ENCODE measurements at places on chromosomes 16 and 17.

DNA sequence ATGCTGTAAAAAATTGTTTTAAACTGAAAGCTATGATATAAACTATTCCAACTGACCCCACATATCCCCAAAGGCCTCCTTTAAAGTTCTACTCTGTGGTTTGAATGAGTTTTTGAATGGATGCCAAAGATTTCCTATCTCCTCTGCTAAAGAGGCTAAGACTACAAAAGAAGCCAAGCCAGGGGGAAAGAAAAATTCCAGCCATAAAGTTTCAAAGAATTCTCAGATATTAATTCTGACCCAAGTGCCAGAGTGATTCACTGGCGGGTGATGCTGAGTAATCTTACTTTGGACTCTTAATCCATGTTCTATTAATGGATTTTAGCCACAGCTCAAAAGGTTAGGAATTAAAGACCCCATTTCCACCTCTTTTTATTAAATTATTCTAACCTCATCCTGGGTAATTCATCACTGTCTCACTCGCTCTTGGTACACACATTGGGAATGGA lies 60.7 kb downstream of the HS3ST3A1 start:
- DNase-seq = no peak

GRCh38 chr16:83737729-83738354 lies 69.9 kb upstream of the HSBP1 start:
- DNase-seq = no peak

DNA sequence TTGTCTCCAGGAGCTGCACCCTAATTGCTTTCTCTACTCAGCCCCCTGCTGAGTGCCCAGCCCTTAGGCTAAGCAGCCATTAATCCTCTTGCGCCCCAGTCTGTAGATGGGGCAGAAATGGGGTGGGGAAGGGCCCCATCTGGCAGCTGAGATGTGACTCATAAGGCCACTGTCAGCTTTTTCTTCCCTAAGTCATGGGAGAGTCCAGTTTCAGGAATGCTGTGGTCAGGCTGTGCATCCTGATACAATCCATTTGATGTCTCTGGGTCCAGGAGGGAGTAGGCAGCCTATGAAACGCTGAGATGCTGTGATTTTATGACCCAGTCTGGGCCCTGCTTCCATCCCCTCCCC lies 12.3 kb downstream of the PLXDC1 start:
- no peak for DNase-seq

DNA sequence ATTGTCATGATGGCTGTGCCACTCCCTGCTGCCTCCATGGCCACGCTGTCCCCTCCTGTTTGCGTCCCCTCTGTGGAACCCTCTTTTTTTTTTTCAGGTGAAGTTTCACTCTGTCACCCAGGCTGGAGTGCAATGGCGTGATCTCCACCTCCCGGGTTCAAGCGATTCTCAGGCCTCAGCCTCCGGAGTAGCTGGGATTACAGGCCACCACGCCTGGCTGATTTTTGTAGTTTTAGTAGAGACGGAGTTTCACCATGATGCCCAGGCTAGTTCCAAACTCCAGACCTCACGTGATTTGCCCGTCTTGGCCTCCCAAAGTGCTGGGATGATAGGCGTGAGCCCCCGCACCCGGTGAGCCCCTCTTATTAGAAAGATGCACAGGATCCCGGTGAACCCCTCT lies 11.0 kb upstream of the UBE2I start:
- no peak for DNase-seq

GRCh38 chr16:78325468-78326352 lies 226.3 kb downstream of the WWOX start:
- DNase-seq = no peak

- no peak for DNase-seq
Observed at GRCh38 chr17:76981545-76982295, 113.5 kb downstream of the MGAT5B start.

DNA sequence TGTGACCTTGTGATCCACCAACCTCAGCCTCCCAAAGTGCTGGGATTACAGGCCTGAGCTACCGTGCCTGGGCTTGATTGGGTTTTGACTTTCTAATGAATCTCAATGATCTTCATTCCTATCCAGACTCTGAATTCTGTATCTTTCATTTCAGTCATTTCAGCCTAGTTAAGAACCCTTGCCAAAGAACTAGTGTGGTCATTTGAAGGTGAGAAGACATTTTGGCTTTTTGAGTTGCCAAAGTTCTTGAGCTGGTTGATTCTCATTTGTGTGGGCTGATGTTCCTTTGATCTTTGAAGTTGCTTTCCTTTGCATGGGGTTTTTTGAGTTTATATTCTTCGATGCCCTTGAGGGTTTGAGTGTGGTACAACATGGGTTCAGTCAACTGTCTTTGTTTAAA lies 30.6 kb upstream of the TEKT1 start:
- no peak for DNase-seq

DNA sequence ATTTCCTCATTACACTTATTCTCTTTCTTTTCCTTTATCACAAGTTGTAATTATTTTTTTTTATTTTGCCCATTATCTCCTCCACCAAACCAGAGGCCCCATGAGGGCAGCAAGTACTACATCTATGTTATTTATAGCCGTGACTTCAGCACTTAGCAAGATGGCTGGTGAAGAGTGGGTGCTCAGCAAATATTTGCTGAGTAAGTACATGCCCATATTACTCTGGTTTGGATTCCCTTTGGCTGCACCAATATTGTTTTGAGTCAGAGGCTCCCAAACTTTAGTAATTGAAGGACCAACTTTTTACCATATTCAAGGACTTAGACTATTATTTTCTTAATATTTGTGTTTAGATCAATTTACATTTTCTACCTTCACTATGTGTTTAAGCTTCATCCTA lies 83.2 kb downstream of the HS3ST2 start:
- DNase-seq = no peak

DNA sequence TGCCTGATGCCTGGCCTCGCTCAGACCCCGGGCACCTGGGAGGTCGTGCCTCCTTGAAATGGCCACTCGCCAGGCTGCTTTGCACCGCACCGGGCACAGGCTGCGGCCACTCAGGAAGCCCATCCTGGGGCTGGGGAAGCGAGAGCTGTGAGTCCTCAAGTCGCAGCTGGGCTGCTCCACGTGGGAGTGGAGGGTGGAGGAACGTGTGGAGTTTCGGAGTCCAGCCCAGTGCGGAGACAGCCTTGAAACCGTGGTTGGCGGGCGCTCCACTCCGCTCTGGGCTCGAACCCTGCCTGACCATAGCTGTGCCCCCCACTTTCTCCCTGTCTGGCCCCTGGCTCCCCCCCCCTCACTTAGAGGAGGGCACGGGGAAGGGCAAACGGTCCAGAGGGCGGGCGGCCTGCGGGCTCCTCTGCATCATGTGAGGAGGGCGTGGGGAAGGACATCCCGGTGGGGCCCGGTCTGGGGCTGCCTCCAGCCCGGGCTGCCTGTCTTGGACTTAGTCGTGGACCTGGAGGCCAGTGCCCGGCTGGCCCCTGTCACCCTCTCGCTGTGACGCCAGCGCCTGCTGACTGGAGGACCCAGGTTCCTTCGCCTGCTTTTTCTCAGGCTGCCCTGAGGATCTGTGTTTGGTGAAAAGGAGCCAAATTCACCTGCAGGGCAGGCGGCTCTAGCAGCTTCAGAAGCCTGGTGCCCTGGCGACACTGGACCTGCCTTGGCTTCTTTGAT lies 2.5 kb downstream of the UBE2I start:
- no peak for DNase-seq

DNA sequence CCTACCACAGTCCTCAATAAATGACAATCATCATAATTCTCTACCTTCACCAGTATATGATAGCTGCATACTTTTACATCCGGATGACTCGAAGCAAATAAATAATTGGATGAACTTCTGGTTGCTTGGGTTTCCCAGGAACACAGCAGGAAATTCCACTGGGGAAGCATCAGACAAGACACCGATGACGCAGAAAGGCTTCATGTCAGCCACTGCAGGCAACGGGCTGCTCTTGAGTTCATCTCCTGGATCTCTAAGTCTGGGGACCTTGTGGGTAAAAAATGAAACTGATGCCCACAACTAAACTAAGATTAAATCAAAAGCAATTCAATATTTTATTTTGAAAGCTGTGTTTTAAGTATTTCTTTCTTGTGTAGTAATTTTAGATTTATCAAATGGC lies 472.1 kb upstream of the C16orf82 start:
- DNase-seq = no peak

- no peak for DNase-seq
Observed at GRCh38 chr16:11676799-11677198, 8.5 kb downstream of the SNN start.

DNA sequence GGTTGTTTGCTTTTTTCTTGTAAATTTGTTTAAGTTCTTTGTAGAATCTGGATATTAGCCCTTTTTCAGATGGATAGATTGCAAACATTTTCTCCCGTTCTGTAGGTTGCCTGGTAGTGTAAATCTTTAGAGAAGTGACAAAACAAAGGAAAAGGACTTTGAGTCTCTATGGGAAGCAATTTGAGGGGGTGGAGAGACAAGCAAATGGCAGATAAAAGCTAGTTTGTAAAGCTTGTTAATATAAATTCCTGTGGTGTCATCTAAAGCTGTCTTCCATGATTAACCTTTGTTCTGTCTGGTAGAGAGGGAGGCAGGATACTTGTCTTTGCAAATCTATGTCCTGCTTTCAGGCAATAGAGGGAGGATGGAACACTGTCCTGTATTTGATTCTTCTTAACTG lies 40.6 kb upstream of the CACNG4 start:
- DNase-seq = no peak

DNA sequence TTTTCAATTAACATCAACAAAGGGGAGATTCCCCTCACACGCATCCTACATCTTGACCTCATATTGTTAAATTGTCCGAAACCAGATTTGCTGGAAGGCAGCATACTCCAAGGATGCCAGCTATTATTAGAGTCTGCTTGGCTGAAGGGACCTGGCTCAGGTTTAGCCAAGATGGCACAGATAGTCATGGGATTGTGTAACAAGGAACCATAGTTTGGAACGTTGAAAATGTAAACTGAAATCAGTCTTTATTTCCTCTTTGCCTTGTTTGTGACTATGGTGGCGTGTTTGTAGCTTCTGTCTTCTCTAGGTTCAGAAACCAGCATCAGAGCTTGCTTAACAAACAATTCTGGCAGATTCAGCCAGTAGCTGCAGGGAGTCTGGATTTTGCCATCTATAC lies 5.9 kb downstream of the ARSG start:
- no peak for DNase-seq

DNA sequence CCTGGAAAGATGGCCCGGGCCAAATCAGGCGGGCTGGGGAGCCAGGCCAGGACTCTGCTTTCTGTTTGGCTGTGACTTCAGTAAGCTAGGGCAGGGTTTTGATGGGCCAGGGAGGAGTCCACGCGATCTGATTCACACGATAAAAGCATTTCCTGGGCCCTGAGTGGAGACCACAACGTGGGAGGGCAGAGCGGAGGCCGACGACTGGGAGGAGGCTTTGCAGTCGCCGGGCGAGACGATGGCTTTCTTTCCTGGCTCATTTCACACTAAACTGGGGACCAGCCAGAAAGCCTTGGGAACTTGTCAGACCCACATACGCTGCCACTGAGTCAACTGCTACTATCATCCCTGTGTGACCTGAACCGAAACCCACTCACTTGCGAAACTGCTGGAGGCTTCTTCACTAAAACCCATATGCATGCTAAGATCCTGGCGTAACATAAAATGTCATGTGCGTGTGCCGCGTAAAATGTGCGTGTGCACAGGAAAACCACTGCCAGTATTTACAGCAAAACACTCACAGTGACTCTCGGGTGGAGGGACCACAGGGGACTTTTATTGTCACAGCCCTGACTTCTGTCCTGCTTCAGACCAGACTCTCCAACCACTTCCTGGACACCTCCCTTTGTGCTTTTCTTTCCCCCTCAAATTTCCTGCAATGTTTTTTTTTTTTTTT lies 14.2 kb upstream of the RHBDF2 start:
- peak; percentile 54 for DNase-seq

DNA sequence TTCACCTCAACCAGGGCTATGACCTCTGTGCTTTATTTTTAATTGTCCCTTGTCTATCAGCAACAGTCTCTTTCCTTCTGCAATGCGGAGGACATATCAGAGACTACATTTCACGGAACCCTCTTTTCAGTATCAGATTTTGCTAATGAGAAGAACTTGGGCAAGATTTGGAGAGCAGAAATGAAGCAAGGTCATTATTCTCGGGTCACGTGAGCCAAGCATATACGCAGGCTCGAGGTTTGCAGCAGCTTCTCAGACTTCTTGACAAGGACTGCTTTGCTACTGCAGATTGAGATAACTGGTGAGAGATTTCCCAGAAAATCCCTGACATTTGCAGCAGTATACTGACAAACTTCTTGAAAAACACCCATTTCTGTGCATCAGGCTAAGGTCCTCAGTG lies 30.4 kb downstream of the ABCA10 start:
- DNase-seq = no peak

DNA sequence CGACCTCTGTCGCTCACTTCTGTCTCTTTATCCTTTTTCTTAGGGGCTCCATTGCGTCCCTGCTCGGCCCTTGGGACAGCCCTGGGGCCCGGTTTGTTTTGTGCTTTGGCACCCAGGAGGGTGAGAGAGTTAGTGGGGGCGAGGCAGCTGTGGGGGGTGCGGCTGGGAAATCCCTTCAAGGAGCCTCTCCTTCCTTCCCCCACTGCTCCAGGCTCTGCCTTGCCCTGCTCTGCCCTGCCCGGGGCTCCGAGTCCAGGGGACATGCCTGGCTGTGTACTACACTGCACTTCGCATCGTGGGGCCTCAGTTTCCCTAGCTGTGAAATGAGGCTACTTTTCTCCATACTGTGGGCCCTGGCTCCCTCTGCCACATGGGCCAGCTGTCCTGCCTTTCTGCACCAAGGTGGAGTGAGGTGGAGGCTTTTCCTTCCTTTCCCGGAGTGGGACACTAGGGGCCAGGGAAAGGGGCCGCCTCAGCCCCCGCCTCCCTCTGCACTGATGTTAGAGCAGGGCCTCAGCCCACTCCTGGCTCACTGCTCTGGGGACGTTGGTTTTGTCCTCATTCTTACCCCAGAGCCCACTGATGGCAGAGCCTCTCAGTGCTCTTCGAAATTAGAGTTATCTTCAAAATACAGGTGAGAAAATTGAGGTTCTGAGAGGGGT lies 980 bp downstream of the LLGL1 start:
- DNase-seq = no peak

GRCh38 chr16:77555126-77555525 lies 120.3 kb upstream of the ADAMTS18 start:
- no peak for DNase-seq

DNA sequence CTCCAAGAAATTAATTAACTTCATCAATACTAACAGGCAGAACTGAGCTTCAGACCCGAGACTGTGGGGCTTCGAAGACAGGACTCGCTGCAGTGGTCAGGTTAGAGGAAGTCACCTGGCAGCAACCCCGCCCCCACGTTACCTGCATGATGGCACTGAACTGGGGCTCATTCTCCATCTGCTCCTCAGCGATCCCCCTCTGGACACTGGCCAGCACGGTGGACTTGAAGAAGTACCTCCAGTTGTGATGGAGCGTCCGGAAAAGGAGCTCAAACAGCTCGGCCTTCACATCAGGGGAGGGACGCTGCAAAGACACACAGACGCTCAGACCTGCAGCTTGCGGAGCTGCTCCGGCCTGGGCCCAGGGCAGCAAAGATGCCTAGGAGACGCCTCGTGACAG lies 40.9 kb upstream of the GSG1L start:
- no peak for DNase-seq

GRCh38 chr16:82633964-82634600 lies 7.3 kb downstream of the CDH13 start:
- peak; percentile 50 for DNase-seq

- peak; percentile 68 for DNase-seq
Observed at GRCh38 chr17:73956595-73957465, 246.6 kb upstream of the RPL38 start.

All from frontal cortex (tissue), 4 donors.